WTC11 (cell line): ENCODE measurements at places on chromosomes 4 and X.

- no peak for DNase-seq
These were observed 44.1 kb downstream of the INPP4B start for GRCh38 chr4:142801966-142802365.

DNA sequence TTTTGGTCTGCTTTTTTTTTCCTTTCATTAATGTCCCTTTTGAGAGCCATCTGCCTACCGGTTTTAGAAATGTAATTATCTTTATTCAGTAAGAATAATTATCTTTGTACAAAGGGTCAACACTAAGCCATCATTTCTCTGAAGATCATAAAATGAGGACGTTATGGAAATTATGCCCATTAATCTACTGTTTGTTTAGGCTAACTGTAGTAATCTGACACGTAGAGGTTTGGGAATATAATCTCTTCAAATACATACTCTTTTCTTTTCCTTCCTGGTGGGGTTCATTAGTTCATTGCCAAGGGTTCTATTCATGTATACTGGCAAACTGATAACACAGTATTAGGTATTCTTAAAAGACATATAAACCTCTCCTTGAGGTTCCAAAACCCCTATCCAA lies 3.8 kb upstream of the HSD17B13 start:
- no peak for DNase-seq

DNA sequence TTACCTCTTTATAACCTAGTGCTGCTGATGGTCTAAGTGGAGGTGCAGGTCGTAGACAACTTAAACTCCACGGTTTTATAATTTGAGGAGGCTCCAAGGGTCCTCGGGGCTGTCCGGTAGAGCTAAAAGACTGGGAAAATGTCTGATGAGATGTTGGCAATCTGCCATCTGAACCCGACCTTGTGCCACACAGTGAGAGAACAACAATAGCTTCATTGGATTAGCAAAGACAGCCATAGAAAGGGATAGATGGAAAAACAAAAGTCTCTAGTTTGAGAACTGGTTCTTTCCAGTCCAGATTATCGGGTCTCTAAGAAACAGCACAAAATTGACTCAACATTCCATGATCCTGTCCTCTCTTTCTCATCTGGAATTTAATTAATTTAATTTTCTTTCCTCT lies 31.6 kb downstream of the CD40LG start:
- DNase-seq = no peak

GRCh38 chr4:182250446-182250845 lies 7.2 kb downstream of the TENM3 start:
- no peak for DNase-seq

GRCh38 chr4:81666491-81666890 lies 194.8 kb upstream of the RASGEF1B start:
- DNase-seq = no peak
